ENCODE measurements at places on chromosomes 3 and 15.

DNA sequence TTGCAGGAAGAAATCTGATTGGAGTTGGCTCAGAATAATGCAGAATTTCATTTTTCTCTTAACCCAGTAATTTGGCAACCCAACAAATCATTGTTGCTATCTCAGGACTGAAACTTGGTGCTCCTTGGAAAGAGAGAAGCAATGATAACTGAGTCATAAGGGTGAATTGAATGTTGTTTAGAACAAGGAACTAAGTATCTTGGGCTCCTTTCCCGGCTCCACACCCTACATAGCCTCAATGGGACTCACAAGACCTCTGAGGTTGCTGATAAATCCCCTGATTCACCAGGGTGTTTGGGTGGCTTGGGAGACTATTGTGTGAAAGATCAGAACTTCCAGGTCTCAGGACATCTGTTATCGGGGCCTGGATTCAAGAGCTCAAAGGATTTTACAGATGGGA, 7.8 kb upstream of the RAB8B start:
- no peak for DNase-seq

DNA sequence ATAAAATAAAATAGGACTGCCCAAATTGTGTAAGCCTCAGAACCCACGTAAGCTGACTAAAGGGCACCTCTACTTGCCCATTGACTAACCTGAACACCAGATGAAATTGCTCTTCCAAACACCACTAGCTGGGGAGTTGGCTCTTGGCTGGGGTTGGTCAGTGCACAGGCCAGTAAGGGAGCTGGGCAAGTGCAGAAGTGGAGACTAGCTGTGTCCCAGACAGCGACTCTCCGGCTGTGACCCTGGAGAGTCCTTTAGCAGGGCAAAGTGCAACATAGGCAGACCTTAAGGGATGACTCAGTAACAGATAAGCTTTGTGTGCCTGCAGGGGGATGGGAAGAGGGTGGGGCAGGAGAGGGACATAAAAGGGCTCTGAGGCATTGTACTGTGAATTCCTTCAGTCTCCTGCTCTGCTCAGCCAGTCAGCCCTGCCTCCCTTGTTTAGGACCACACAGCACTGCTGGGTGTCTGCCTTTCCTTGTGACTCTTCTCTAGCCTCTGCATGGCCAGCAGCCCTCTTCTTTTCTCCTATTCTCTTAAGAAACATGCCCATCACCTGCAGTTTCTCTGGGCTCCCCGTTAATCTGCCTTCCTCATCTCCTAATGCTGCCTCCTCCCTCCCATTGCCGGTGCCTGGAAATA, 13.2 kb downstream of the NR1I2 start:
- no peak for DNase-seq

DNA sequence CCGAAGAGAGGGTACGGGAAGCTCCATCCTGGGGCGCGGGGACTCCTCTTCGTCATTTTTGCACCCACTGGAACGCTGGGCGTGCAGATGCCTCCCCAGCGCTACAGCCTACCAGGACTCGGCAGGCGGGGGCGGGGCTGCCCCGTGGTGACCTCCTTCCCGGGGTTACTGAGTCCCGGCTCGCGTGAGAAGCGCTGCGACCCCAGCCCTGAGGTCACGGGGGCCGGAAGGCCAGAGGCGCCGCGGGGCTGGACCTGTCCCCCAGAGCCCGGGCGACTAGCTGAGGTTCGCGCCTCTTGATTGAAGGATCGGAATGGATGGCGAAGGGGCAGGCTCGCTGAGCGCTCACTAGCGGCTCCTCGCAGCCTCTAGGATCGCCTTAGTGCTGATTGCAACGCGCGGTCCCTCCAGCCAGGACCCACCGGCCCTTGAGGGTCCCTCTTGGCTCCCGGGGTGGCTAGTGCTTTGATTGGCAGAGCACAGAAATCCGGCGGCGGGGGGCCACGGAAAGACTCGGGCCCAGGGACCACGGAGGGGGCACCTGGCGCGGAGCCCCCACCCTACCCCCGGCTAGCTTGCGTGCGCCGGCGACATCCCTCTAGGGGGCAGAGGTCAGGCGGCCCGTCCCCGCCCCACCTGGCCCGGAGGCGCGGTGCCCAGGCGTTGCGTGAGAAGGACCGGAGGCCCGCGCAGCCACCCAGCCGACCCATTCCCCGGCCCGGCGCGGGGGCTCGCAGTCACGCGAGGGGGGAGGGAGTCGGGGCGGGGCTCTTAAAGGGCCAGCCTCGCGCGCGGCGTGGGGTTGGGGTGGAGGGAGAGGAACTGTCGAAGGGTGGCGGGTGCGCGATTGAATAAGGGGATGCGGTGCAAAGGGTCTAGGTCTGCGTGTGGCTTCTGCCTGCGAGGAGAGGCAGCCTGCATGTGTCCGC, 781 bp upstream of the CYP1A1 start:
- DNase-seq: no peak

DNA sequence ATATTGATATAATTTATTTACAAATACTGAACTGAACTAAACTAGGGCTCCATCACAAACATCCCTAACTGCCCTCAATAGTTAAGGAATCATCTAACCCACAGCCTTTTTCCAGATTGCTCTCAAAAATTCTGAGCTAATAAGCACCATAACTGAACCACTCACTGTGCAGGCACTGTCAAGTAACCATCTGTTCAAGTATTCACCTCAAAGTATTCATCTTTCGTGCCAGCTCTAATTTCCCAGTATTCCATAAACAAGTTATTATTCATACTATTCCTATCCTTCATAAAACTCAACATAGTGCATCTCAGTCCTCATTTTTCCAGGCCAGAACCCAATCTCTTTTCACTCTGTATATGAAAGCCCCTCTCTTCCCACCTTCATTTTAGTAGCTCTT, 41.1 kb downstream of the THBS1 start:
- DNase-seq: no peak

DNA sequence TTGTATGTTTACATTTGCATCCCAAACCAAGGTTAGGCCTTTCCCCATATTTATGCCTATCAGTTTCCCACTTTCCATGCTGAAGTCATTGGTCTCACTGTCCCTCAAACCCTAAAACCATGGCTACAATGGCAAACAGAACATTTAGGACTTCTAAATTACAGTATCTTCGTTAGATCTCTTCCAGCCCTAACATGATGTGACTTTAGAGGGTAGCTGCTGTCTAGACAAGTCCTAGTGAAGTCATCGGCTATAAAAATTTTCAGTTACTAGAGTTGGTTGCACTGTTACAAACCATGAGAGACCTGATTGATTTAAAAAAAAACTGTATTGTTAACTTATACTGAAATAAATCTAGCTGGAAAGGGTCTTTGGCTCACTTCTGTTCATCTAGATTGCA, 54.6 kb downstream of the TM4SF4 start:
- DNase-seq: no peak

- no peak for DNase-seq
Measured at GRCh38 chr3:4340411-4341335, 37.5 kb downstream of the SETMAR start.

DNA sequence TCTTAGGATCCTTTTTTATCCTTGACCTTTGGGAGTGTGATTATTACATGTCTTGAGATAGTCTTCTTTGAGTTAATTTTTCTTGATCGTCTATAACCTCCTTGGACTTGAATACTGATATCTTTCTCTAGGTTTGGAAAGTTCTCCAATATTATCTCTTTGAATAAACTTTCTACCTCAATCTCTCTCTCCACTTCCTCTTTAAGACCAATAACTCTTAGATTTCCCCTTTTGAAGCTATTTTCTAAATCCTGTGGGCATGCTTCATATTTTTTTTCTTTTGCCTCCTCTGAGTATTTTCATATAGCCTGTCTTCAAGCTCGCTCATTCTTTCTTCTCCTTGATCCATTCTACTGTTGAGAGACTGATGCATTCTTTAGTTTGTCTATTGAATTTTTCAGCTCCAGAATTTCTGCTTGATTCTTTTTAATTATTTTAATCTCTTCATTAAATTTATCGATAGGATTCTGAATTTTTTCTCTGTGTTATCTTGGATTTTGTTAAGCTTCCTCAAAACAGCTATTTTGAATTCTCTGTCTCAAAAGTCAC, 12.1 kb downstream of the USF3 start:
- DNase-seq: no peak

DNA sequence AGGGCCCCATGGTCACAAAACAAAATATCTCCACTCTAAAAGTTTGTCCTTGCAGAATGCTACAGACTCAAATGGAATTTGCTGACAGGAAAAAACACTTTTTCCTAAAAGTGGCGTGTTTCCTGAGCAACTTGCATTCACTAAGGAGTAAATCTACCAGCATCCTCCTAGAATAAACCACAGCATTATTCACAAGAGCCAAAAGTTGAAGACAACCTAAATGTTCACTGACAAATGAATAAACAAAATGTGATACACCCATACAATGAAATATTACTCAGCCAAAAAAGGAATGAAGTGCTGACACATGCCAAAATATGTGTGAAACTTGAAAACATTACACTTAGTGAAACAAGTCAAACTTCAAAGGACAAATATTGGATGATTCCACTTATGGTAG, 28.9 kb downstream of the ITGB5 start:
- DNase-seq: no peak

DNA sequence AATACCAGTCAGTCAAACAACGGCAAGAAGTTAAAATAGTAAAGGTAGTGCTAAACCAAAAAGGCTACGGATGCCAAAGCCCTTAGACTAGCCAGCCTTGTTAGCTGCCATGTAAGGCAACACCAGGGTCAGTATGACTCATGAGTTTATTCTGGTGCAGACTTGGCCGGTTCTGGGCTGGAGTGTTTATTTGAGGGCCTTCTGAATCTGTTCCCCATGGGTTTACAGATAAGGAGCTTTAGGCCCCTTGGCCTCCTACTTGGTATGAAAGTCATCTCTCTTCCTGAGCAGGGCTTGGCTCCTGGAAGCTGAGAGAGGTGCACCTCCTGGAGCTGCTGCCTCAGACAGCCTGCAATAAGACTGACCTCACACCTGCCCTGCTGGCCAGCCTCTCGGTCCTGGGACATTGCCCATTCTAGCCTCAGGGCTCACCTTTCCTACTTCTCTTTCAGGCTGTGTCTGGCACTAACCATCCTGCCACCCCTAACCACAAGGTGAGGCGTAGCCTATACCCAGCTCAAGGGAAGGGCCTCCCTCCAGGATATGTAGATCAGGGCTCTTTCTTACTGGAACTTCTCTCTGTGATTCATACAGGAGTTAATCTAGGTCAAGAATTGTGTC, 10.4 kb upstream of the RTP1 start:
- no peak for DNase-seq

GRCh38 chr3:101128001-101128400, 134.8 kb upstream of the ABI3BP start:
- no peak for DNase-seq

GRCh38 chr3:123687286-123687685, 102.4 kb upstream of the HACD2 start:
- DNase-seq: no peak

GRCh38 chr3:140752499-140752898, 74.6 kb downstream of the TRIM42 start:
- DNase-seq: no peak

GRCh38 chr3:120864541-120864940, 43.5 kb upstream of the STXBP5L start:
- no peak for DNase-seq

Measured in cortex of kidney (tissue), 1 donor.